ENCODE measurements at places on chromosomes 13 and 19.

DNA sequence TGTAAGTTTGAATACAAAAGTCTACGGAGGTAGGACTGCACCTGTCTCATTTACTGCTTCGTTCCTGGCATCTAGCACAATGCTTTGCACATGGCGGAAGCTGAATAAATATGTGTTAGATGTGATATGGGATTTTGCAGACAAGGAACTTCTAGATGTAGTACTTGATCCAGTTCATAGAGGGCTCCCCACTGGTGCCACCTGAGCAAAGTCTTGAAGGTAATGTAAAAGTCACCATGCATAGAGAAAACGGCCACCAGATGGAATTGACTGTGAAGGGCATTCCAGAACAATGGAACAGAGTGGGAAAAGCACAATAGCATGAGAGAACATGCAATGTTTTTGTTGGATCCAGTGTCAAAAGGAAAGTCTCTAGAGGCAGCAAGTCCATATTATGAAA lies 209.3 kb downstream of the HS6ST3 start:
- no peak for DNase-seq

DNA sequence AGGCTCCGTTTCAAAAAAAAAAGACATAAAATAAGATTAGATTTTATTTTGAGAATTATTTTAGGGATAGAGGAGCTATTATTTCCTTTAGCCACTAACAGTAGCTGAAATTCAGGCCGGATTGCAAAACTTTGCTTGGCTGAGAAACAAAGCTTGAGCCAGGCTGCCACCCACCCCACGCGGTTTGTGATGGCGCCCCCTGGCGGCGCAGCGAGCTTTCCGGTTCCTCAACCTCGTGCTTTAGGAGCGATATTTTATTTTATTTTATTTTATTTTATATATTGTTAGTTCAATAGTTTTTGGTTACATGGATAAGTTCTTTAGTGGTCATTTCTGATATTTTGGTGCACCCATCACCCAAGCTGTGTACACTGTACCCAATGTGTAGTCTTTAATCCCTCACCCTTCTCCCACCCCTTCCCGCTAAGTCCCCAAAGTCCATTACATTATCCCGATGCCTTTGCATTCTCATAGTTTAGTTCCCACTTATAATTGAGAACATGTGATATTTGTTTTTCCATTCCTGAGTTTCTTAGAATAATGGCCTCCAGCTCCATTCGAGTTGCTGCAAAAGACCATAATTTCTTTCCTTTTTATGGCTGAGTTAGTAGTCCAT lies 19.8 kb upstream of the CEACAM4 start:
- no peak for DNase-seq

DNA sequence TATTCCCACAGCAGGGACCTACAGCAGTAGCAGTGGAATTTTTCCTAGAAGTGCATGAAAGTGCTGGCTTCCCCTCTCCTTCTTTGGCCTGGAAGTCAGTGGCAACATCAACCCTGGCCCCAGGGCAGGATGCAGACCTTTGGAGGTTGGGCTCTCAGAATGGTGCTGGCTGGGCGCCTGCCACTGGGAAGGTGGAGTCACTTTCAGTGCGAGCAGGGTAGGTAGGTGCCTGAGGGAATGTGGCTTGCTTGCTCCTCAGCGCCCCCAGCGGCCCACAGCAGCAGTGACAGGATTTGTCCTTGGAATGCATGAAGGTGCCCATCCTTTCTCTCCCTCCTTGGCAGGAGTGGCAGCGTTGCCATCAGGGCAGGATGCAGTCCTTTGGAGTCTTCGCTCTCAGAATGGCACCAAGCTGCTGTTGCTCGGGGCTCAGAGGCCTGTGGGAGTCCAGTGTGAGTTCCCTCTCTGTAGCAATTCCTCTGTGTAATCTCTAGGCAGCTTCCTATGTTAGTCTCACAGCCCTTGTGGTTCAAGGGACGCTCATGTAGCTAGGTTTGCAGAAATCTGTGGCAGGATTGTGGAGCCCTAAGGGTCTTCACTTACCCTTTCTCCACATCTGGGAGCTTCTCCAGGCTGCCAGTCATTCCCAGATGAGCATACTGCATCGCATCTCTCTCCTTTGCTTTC lies 354.4 kb upstream of the DACH1 start:
- DNase-seq, result no peak

- DNase-seq, result peak; percentile 87
Measured at GRCh38 chr13:76884186-76884906, 1.9 kb downstream of the KCTD12 start.

- DNase-seq, result no peak
Measured at GRCh38 chr13:106499113-106499512, 36.3 kb downstream of the EFNB2 start.

DNA sequence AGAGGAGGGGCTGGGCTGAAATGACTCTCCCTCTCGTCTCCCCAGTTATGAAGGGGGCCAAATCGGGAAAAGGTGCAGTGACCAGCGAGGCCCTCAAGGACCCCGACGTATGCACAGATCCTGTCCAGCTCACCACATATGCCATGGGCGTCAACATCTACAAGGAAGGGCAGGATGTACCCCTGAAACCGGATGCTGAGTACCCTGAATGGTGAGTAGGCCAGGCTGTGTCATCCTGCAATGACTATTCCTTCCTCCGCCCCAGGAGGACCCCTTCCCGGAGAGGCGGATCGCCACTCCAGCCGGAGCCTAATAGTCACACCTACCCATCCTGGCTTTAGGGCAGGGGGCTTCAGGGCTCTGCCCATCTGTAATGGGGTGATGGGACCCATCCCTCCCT lies 2.6 kb downstream of the MRPL54 start:
- DNase-seq, result no peak

GRCh38 chr13:112733112-112733511 lies 43.3 kb downstream of the ATP11A start:
- DNase-seq, result peak; percentile 92

- DNase-seq, result no peak
Measured at GRCh38 chr19:57057036-57057686, 62.6 kb upstream of the USP29 start.

- DNase-seq, result peak; percentile 43
Measured at GRCh38 chr13:75038393-75039113, 443.4 kb downstream of the TBC1D4 start.

GRCh38 chr13:48490241-48490640 lies 42.6 kb downstream of the RCBTB2 start:
- DNase-seq, result no peak

DNA sequence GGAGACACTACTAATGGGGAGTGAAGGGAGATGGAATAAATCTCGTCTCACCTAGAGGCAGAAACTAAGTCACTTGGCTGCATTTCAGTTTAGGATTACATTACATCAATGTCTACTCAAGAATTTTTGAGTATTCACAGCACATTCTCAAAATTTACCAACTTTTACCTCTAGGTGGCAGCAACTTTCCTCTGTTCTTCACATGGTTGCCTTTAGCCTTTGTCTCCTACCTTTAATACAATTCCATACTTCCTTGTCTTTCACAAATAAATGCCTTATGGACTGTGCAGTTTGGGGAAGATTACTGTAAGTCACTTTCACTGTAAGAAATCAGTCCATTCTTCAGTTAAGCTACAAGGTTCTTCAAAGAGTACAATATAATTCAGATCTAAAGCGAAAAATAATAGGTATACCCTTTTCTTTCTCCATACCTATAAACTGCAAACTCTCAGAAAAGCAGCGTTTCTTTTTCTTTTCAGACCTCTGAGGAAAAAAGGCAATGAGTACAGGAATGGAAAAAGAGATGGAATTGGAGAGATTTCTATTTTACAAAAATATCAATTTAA lies 379.4 kb downstream of the KLF12 start:
- peak; percentile 66 for DNase-seq

DNA sequence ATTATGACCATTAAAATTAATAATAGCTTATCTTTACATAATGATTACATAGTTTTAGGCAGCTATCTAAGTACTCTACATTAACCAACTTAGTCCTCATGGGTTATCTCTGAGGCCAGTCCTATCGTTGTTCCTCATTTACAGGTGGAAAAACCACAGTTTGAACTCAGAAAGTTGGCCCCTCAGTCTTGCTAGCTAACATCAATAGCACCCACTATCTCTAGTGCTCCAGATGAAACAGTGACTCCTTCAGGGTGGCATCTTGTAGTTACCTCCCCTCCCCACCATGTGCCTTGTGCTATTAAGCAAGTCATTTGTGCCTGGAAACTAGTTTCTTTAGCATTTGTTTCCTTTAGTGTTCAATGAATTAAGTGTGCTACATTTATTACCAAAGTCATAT lies 1086.7 kb downstream of the EFNB2 start:
- no peak for DNase-seq

- DNase-seq, result no peak
Measured at GRCh38 chr13:108402850-108403249, 133.3 kb downstream of the TNFSF13B start.

GRCh38 chr13:29486551-29486950 lies 108.9 kb downstream of the SLC7A1 start:
- DNase-seq, result no peak

DNA sequence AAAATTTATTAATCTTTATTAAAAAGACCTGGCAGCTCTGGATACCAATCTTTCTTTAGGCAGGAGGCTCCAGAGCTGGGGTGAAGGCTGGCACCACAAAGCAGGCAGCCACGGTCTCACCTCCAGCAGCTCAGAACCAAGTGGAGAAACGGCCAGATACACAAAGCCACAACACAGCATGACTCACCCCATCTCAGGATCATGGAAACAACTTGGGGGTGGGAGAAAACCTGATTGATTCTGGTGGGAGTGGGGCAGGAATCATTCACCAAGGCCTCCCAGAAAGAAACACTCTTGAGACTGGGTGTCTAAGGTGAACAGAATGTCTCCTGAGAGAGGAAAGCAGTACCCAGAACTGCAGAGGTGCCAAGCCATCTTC lies 64.2 kb downstream of the CRYL1 start:
- no peak for DNase-seq

- no peak for DNase-seq
Measured at GRCh38 chr13:63435667-63436324, 2020.1 kb upstream of the PCDH20 start.

DNA sequence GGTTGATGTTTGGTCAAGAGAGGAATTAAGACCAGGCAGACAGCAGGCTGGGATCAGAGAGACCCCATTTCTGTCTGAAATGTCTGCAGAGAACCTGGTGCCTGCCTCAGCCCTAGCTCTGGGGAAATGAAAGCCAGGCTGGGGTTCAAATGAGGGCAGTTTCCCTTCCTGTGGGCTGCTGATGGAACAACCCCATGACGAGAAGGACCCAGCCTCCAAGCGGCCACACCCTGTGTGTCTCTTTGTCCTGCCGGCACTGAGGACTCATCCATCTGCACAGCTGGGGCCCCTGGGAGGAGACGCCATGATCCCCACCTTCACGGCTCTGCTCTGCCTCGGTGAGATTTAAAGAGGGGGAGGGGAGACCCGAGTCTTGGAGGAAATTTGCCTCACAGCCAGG lies at the start of gene LILRB4:
TSS of gene LILRB4 (plus strand) at position 256 of the 400 bp plus-strand sequence. CDS start at position 305, 49 bp downstream.
- no peak for DNase-seq

GRCh38 chr13:45249662-45250061 lies 48.8 kb upstream of the KCTD4 start:
- no peak for DNase-seq

DNA sequence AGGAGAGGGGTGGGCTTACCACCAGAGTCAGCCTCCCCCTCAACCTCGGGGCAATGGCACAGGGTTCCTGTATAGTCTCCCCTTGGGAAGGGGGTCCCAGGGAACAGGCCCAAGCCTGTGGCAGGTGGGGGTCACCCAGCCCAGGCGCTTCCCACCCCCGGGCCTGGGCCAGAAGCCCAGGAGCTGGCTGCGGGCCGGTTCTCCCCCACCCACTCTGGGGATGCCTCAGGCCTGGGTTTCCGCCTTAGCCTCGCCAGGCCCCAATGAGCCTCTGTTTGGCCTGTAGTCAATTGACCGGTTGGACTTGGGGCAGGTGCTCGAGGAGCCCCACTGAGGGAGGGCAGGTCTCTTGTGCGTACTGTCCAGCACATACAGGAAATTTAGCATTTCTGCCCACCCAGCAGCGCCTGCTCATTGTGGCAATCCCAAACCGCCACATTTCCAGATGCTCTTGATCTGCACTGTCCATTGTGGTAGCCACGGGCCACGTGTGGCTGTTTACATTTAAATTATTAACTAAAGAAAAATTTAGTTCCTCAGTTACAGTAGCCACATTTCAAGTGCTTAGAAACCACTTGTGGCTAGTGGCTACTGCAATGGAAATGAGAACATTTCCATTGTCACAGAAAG lies 9.9 kb downstream of the LYL1 start:
- DNase-seq, result no peak

DNA sequence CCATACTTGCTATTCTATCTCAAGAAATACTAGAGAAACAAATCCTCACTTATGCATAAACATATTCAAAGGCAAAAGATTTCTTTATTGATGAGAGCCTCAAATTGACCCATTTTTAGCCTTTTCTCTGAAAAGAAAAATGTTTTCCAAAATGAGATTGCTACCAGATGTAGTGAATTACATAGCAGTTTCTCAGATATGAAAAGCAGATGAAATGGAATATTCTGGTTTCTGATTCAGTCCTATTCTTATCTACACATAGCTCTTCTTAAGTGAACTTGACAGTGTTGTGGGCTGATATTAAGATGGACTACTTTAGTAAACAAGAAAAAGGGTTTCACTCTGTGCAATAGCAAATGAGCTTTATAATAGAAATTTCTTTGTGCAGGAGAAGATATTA lies 183.5 kb downstream of the DNAJC15 start:
- no peak for DNase-seq

DNA sequence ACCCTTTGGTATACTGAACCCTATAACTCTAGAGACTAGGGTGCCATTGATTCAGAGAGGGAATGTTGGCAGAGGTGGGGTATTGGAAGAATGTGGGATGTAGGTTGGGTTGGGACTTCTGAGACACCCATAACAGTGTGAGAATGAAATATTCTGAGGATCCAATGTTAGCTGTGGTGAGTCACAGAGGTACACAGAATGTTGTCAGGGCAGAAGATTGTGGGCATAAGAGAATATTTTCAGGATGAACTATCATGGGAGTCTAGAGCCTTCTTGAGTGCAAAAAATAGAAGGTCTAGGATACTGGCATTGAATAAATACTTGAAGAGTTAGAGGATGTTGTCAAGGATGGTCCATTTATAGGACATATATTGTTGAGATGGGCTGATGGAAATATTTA lies 9.0 kb downstream of the KLK13 start:
- no peak for DNase-seq

GRCh38 chr13:84208246-84208910 lies 326.1 kb upstream of the SLITRK1 start:
- no peak for DNase-seq

- no peak for DNase-seq
Measured at GRCh38 chr19:3459089-3459881, 21.0 kb downstream of the SMIM24 start.

GRCh38 chr13:44403461-44404056 lies 29.9 kb downstream of the SERP2 start:
- DNase-seq, result peak; percentile 75

- DNase-seq, result no peak
Measured at GRCh38 chr19:13929340-13929739, 8.9 kb downstream of the PODNL1 start.

DNA sequence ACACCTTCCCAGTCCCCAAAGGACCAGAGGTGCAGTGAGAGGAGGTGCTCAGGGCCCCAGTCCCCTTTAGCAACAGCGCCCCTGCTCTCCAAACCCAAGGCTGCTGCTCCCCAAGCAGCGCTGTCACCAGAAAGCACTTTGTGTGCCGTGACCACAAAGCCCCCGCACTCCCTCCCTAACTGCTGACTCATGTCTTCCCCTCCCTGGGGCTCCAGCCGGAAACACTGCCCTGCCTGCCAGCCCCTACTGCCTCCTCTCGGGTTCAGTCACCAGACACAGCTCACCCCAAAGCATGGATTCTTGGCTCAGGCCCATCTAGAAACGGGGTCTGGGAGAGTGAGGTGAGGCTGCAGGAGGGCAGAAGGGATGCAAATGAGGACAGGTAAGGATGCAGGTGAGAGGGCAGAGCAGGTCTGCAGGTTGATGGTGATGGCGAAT lies 4.9 kb upstream of the TNFSF14 start:
- no peak for DNase-seq

Data from NCI-H146 (cell line).